Stimulated activated CD4-positive, alpha-beta T cell treated with anti-CD3 and anti-CD28 coated beads, Interleukin-1b, Interleukin-23, amount 100 ng/mL, for 48 hours (primary cell): ENCODE measurements at places on chromosomes 11 and 22.
A peak's percentile ranks its signal among the peaks of the same experiment; 100 is the strongest.

GRCh38 chr11:34219279-34219678 is 113.8 kb downstream of the NAT10 start:
- no peak for DNase-seq

DNA sequence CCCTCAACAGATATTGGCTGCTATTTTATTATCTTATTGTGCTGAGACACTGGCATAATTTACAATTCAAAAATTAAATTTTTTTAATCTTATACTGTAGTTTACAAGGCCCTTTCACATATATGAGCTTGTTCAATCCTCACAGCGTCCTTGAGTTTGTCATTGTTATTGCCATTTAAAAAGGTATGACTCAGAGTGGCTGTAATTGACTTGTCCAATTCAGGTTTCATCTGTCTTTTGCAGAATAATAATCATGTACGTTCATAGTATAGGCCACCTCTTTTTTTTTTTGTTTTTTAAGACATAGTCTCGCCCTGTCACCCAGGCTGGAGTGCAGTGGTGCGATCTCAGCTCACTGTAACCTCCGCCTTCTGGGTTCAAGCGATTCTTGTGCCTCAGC is 11.5 kb downstream of the PTPRJ start:
- DNase-seq: no peak

DNA sequence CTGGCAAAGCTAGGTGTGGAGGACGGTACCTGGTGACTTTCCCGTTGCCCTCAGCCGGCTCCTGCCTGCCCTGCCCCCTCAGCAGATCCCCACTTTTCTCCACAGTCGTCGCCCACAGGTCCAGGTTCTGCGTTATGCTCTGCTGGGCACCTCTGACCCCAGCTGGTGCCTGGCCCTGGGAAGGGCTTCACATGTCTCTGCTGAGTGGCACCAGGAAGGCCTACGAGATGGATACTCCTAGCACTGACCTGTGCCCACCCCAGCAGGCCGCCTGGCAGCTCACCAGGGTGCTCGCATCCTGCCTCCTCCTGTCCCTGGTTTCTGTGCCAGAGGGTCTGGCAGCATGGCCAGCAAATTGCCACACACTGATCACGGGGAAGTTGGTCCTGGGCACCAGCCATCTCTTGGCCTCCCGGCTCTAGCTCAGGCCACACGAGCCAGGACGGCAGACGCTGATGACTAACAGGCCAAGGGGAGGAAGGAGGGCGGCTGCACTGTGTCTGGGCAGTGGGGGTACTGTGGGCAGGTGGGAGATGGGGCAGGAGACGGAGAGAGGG is 13.8 kb downstream of the CARS1 start:
- no peak for DNase-seq

DNA sequence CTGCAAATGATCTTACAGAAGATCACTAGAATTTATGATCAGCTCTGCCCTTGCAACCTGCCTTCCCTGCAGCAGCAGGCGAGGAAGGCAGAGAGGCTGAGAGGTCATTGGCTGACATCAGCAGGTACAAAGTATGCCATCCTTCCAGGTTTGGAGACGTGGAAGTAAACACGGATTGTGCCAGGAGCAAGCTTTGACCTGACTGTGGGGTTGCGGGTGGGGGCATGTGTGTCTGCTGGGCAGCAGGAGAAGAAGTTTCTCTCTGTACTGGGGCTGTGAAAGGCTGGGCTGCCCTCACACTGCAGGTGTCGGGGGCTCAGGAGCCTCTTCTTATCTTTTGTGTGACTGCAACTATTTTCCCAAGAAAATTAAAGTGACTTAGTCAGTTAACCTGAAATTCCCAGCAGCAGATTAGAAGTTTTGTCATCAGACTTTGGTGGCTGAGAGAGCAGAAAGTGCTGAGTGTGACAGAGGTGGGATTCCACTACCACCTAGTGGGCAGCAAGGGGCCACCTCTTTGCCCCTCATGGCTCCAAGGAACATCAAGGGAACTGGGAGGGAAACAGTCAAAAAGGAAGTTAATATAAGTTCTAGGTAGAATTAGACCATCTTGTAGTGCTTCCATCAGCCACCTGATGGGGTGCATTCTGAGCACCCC is 565.9 kb downstream of the ETS1 start:
- no peak for DNase-seq

GRCh38 chr11:62666259-62666926 is 1.3 kb downstream of the CSKMT start:
- DNase-seq: no peak

- no peak for DNase-seq
Observed at GRCh38 chr11:127631974-127632373, 631.4 kb upstream of the KIRREL3 start.

DNA sequence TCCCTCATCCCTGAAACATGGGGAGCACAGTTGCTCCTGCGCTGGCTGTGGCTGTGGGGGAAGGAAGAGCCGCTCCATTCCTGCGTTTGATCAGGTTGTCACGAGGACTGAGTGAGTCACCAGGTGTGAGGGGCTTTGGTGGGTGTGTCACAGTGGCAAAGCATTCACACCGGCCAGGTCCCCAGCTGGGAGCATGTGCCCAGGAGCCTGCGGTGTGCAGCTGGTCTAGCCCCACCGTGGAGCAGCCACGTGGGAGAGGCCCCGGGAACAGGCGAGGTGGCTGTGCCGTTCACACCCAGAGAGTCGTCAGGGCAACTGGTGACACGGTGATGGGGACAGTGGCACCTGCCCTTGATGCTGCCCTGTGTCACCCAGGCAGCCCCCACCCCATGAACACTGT is 47.6 kb upstream of the PPARA start:
- no peak for DNase-seq

- no peak for DNase-seq
Observed at GRCh38 chr11:76788661-76789442, 5.7 kb downstream of the TSKU start.

GRCh38 chr11:30652801-30653200 is 66.6 kb upstream of the MPPED2 start:
- DNase-seq: no peak

DNA sequence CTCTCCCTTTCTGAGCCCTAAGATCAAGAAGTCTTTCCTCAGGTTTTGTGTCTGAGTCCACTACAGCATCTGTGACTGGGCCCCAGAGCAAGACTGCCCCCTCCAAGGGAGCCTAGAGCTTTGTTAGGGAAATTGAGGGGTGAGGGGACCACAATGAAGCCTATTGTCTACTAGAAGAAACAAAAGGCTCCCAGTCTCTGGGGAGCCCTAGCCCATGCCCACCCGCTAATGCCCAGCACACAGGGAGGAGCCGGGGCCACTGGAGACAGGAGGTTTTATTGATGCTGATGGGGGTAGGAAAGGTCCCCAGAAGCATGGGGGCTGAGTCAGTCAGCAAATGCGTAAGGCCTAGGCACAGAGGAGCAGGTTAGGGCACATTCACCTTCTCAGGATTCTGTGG is 14.0 kb downstream of the RHOG start:
- no peak for DNase-seq

DNA sequence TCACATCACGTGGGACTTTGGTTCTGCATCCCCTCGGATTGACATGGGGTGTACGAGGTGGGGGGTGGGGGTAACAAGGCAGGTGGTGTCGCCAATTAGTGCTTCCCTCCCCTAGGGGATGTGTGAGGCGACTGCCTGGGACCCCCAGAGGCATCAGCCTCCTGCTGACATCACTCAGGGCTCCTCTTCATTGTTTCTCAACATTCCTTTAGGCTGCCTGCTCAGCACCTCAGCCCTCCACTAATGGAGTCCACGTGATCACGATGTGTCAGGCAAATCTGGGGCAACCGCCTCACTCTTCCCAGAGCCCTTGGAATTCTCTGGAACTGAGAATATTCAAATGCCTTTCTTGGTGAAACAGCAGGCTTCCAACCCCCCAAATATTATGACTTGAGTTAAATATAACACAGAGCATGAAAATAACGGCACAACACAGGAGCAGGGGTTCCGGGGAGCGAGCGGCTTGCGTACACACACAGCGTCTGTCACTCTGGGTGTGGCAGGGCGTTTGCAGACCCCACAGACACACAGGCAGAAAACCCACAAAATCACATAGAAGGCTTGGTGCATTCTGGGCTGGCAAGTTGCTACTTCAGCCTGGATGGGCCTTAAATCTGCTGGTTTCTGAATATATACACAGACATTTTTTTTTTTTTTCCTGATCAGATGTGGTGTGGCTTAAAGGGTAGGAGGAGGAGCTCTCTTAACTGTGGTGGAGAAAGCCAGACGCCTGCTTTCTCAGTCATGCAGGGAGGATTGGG is 170.1 kb upstream of the CADM1 start:
- no peak for DNase-seq

- DNase-seq: no peak
Observed at GRCh38 chr22:32073823-32074380, 30.8 kb downstream of the SLC5A1 start.

GRCh38 chr11:64204464-64204989 is 2.0 kb upstream of the FERMT3 start:
- DNase-seq: peak; percentile 74

GRCh38 chr11:20541503-20541902 is 57.9 kb upstream of the SLC6A5 start:
- DNase-seq: no peak

- DNase-seq: no peak
Observed at GRCh38 chr22:36081023-36081431, 52.4 kb upstream of the RBFOX2 start.

DNA sequence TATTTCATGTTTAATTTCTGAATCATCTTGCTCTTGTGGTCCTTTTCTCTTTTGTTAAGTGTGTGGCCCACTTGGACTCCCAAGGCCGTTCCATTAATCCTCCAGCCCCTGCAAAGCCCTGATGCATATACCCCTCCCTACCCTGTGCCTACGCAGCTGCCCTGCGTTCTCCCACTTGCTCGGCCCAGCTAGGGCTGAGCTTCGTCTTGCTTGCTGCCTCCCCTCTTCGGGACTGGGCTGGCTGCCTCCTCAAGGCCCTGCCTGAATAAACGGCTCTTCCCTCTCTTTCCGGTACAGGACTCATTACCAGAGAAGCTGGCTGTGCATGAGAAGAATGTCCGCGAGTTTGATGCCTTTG is 28.5 kb downstream of the ARHGAP1 start:
- DNase-seq: no peak

DNA sequence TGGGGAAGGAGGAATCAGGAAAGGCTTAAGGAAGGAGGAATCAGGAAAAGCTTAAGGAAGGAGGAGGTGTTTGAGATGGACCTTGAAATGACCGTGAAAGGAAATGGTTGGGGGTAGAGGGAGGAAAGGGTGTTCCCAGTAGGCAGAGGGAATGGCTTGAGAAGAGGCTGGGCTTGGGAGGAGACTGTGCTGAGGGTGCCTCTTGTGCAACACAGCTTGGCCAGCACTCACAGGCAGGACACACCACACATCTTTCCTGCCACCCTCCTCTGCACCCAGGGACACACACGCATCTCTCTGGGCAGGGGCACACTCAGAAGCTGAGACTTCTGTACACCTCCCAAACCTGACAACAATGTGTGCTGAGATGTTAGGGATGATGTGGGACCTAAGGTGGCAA is 151.4 kb downstream of the FBXO7 start:
- DNase-seq: no peak
